ENCODE measurements at places on chromosomes 2 and 18. TPM values are rescaled to one million over a fixed set of nuclear protein-coding genes. Genes with fewer than 3 reads are reported as not detected.

STPG4 gene
- total RNA-seq = 0.95 TPM

TMX3 gene
- 42.0 TPM for total RNA-seq

- DNase-seq = no peak
Measured at GRCh38 chr18:11518788-11519685, 90.4 kb upstream of the SLC35G4 start.

MREG gene
- total RNA-seq = 6.9 TPM

DNA sequence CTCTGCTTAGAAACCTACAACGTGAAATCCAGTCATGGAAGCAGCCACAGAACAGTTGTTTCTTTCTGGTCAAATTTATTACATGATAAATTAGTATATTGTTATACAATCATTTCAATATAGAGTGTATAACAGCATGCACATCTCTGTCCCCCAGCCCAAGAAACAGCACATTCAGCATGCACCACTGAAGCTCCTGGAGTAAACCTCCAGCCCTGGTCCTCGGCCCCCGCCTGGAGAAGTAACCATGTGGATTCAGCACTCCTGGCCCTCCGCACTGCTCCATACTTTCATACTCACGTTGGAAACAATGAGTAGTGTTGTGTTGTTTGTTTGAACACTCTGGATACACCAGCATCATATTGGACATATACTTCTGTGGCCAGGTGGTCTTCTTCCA is 15.3 kb upstream of the ID2 start:
- DNase-seq = no peak

- no peak for DNase-seq
Measured at GRCh38 chr2:180376066-180376465, 369.0 kb upstream of the CWC22 start.

DNA sequence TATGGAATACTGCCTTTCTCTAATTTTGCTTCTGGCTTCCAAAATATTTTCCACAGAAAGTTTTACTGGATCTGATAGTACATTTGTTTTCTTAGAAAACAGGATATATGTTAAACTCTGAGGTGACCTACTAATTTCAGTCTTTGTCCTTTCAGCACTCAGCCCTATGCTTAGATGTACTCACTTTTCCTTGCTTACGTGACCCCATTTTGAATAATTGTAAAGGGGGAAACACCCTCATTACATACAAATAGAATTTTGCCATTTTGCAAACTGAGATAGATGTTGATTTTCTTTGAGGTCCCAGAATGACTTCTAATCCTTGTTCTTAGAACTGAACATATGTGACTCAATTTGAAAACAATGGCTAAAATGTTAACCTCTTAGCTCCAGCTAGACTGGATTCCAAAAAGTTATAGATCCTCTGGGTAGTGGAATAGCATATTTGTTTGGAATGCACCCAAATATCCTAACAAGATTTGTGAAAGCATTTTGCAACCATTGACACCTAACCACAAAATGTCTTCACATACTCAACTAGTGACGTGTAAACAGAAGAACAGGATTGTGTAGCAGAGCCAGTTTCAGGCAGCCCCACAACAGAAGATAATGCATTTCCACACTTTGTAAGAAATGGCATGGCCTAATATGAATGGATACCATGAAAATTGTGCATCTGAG is 44.8 kb upstream of the EHBP1 start:
- no peak for DNase-seq

- no peak for DNase-seq
Measured at GRCh38 chr2:109351164-109351756, 222.3 kb downstream of the SH3RF3 start.

FABP1 gene
- not detected for total RNA-seq

SCN7A gene
- not detected for total RNA-seq

RAD51AP2 gene
- not detected for total RNA-seq

Data from naive thymus-derived CD4-positive, alpha-beta T cell (primary cell).